ENCODE measurements at places on chromosomes 1 and 21.

- DNase-seq = no peak
These were observed 8.1 kb downstream of the COL18A1 start for GRCh38 chr21:45412909-45413611.

- no peak for DNase-seq
These were observed 53.9 kb downstream of the TENT5C start for GRCh38 chr1:117659550-117660270.

DNA sequence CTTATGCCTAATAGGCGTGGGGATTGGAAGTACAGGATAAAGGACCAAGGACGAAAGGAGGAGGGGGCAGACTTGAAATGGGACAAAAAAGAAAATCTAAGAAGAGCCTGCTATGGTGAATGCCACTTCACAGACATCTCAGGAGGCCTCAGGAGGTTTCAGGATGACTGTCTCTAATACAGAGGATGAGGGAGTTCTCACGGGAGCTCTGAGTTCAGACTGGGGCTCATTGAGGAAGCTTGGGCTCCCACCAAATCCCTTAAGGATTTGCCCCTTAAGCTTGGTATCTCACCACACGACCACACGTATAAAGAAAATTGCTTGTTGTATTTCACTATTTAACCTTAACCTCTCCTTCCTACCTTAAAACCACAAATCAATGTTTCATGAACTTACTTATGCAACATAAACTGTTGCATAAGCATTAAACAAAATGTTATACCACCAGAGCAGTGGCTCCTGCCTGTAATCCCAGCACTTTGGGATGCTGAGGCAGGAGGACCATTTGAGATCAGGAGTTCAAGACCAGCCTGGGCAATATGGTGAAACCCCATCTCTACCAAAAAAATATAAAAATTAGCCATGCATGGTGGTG lies 12.4 kb downstream of the SLC30A1 start:
- no peak for DNase-seq

- DNase-seq = no peak
These were observed 344.0 kb downstream of the ASTN1 start for GRCh38 chr1:176820391-176821031.

DNA sequence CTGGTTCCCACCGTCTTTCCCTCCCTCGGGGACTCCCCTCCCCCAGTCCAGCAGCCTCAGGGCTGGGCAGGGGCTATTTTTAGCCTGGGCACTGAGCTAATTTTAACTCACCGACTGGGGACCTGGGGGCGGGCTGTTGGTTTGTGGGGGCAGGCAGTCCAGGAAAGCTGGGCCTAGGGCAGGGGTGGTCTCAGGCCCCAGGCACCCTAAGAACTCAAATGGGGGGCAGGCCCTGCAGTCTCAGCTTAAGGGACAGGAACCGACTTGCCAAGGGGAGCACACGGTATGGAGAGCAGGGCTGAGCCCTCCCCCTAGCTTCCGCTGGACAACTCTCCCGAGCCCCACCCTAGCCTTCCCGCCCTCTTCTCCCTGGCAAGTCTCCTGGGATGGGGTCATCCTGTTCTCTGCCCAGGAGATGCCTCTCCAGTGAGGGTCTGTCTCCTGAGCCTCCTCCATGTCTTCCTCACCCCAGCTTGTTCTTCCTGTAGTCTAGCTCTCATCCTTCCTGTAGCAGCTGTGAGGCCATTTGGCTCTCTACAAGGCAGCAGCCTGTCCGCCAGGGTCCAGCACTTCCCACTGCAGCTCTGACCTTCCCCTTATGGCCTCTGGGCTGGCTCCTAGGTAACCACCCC lies 10.1 kb downstream of the MEF2D start:
- DNase-seq = no peak

DNA sequence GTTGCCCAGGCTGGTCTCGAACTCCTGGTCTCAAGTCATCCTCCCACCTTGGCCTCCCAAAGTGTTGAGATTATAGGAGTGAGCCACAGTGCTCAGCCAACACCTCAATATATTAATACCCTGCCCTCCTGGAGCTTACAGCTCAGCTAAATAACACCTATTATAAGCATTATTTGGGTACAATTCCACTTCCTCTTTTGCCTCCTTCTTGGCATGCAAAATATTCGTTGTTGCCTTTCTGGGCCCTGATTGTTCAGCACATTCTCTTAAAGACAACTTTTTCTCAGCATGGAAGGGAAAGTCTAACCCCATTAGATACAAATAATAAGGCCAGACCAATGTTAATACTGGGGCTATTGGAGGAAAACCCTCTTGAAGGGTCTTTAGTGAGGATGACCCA lies 2.8 kb downstream of the PAQR7 start:
- DNase-seq = no peak

- no peak for DNase-seq
These were observed 124.4 kb upstream of the HOOK1 start for GRCh38 chr1:59690171-59690930.

- DNase-seq = no peak
These were observed 13.3 kb upstream of the PPP2R5A start for GRCh38 chr1:212271823-212272485.

DNA sequence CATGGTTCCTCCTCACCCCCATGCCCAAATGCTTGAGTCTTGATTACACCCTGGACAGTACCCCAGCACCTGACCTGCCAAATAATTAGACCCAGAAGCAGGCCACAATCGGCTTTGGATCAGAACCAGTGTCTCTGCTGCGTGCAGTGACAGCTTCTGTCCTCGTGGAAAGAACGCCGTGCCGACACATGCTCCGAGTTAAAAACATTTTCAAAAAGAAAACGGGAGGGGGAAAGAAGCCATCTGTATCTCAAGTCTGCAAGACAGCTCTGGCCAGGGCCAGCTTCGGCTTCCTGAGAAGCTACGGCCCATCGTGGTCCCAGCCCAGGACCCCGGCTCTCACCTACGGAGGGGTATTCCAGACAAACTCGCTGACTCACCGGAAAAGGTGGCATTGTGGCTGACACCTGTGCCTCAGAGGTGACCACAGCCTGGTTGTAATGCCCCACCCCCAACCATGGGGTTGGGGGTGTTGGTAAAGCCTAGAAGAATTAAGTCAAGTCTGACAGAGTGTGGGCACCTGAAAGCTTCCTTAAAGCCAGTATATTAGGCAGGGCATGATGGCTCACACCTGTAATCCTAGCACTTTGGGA lies 25.8 kb downstream of the SSBP3 start:
- no peak for DNase-seq

- no peak for DNase-seq
These were observed 13.6 kb downstream of the IPO9 start for GRCh38 chr1:201842472-201843027.

DNA sequence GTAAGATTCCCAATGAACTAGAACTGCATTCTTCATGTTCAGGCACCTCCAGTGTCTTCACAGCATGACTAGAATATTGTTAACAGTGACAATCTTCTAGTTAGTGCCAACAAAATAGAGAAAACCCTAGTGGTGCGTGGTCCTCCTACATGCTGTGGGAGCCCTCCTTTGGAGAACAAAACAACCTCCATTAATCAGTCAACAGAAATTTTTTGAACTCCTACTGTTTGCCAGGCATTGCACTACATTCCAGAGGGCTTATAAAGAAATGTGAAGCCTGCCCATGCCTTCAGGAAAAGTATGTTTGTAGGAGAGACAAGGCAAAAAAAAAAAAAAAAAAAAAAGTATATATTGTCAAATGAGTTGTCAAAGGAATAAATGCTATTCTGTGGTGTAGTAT lies 252.7 kb downstream of the LRRC40 start:
- DNase-seq = no peak

DNA sequence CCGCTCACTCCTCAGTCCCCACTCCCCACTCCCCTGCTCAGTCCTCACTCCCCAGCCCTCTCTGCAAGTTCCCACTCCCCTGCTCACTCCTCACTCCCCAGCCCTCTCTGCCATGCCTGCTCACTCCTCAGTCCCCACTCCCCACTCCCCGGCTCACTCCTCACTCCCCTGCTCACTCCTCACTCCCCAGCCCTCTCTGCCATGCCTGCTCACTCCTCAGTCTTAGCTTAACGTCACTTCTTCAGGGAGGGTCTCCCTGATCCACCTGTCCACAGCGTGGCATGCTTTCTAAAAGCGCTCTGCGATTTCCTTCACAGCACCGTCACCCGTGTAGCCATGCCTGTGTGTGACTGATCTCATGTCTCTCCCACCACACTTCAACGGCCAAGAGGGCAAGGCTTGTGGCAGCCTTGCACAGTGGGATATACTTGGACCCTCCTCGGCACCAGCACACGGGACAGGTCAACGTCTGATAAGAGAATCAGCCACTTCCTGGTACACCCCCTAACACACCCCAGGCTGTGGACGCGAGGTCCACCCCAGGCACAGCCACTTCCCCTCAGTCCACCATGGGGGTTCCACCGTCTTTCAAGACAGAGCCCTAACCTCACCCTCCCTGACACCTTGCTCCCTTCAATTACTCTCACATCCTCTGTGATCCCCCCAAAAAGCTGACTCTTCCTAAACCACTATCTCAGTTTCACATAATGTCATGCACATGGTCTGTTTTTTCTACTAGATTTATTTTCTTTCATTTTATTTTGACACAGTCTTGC lies 14.0 kb downstream of the PRDM15 start:
- DNase-seq = no peak

DNA sequence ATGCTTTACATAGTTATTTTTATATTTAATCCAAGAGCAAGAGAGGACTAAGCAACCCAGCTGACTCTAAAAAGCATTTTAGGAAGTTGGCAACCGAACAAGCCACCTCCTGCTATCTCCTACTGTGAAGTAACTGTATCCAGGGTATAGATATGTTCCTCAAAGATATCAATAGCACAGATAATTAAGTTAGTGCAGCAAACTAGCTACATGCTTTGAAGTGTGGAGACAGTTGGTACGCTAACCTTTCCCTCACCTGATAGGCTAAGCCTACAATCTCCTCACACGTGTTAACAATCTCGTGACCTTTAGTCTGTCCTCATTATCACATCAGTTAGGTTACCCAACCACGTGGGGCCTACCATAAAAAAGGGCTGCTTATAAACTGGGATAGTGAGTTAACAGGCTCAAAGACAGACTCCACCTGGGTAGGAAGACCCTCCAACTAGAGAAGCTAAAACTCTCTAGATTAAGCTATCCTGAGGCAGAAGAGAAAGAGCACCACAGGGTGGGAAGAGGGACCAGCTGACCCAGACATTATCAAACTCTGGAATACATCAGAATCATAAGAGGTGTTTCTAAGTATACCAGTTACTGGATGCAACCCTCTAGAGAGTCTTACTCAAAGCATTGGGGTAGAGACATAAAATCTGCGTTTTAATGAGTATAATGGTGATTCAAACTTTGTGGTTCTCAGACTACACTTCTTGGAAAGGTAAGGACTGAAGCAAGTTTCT lies 340.1 kb upstream of the ESRRG start:
- no peak for DNase-seq
